ENCODE measurements at places on chromosomes 7 and 10. TPM values are rescaled to one million over a fixed set of nuclear protein-coding genes. Genes with fewer than 3 reads are reported as not detected.

- no peaks in the 10 kb centered on the region for H3K27me3 ChIP-seq
- no peak overlapping the region for H3K27ac ChIP-seq
- no peak overlapping the region for H3K4me3 ChIP-seq
- H3K4me1 ChIP-seq, result peaks cover 8% of the 10 kb centered on the region
- no peaks in the 10 kb centered on the region for H3K36me3 ChIP-seq
These were observed 52.6 kb downstream of the BICC1 start for GRCh38 chr10:58565271-58565670.

DNA sequence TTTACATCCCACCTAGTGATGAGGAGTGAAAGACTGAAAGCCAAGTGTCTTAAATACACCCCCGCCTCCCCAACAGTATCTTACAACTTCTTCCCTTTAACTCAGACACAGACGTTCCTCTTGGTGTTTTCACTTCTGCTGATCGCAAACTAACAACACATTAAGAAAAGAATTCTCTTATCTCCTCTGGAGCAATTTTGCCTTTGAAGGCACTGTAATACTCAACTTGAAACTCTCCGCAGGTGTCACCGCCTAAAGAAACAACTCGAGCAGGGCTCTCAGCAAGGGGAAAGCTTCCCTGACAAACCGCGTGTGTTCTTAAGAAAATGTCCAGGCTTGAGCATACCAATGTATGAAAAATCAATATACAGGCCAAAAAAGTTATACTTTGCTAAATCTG is 452 bp downstream of the SEMA3C start:
- peaks cover 2% of the 10 kb centered on the region for H3K4me1 ChIP-seq
- H3K36me3 ChIP-seq, result no peaks in the 10 kb centered on the region
- H3K27ac ChIP-seq, result peak overlapping the region; percentile 48
- peak overlapping the region; percentile 74 for H3K4me3 ChIP-seq

DNA sequence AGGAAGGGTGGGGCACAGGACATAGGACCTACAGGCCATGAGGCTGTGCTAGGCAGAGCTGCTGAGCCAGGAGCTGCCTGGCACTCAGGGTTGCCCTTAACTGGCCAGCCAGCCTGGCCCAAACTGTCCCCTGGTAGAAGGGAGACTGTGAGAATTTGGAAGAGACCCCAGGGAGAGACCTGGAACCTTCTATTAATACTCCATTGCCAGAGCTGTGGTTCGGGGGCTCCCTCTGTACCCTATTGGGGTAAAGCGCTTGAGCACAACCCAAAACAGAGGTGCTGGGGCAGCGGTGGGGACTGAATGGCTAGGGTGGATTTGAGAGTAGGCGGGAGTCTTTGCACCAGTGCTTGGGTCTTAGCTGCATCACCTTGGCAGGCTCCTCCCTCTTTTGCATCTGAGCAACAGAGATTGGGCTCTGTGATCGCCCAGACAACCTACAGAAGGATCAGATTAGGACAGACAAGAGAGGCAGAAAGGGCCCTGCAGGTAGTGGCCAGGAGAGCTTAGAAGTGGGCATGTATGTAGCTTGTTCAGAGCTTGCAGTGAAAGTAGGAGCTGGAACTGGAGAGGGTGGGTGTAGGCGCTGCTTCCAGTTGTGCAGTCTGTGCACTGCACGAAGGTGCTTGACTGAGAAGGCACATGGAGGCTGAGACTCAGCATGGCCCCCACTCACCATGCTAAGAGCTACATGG is 53.3 kb downstream of the ADCYAP1R1 start:
- H3K4me1 ChIP-seq, result no peaks in the 10 kb centered on the region
- no peak for DNase-seq
- no peak overlapping the region for H3K27ac ChIP-seq
- no peaks in the 10 kb centered on the region for H3K27me3 ChIP-seq
- no peaks in the 10 kb centered on the region for H3K36me3 ChIP-seq
- no peak overlapping the region for H3K4me3 ChIP-seq

GRCh38 chr10:13439313-13440184 is 89.3 kb downstream of the BEND7 start:
- no peaks in the 10 kb centered on the region for H3K36me3 ChIP-seq
- DNase-seq, result peak; percentile 73
- peaks cover 7% of the 10 kb centered on the region for H3K4me1 ChIP-seq
- no peak overlapping the region for H3K27ac ChIP-seq

GRCh38 chr10:3838460-3839437 is 53.7 kb upstream of the KLF6 start:
- DNase-seq, result no peak
- H3K27ac ChIP-seq, result no peak overlapping the region
- H3K4me3 ChIP-seq, result no peak overlapping the region
- no peaks in the 10 kb centered on the region for H3K4me1 ChIP-seq
- H3K27me3 ChIP-seq, result no peaks in the 10 kb centered on the region

DNA sequence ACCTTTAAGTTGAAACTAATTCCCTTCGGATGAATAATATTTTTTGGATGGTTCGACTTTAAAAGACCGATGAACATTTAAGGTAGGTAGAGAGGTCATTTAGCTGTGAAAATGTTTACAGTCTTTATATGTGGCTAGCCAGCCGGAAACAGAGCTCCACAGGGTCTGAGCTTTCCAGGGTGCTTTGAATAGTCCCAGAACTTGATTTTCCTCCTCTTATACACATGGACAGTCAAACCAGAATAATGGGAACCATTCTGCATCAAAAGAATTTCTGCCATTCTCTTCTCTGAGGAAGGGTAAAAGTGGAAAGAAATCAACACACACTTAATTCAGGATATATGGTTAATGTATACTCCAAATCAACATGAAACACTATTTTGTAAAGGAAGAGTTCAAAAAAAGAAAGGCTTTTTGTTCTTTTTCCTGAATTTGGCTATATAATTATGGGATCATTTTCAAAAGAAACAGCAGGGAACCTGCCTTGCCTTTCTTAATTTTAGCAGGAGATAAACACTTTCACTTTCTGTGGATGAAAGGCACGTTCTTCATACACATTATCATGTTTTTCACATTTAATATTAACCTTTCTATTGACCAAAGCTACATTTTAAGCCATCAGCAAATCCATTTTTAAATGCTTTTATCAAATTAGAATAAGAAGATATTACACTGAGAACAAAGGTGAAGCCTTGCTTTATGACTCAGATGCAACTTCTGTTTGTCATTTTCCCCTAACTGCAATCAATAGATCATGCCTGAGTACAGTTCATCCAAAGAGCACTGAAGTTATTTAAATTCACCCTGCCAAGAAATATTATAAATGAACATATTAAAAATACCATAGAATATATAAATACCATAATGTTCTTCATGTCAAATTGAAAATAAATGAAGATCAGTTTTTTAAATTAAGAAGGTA is 307.3 kb downstream of the THSD7A start:
- no peaks in the 10 kb centered on the region for H3K4me1 ChIP-seq
- H3K36me3 ChIP-seq, result no peaks in the 10 kb centered on the region
- H3K27me3 ChIP-seq, result no peaks in the 10 kb centered on the region
- H3K4me3 ChIP-seq, result no peak overlapping the region
- no peak for DNase-seq

- no peak overlapping the region for H3K27ac ChIP-seq
- no peak overlapping the region for H3K4me3 ChIP-seq
- no peaks in the 10 kb centered on the region for H3K27me3 ChIP-seq
These were observed 28.1 kb downstream of the UBN2 start for GRCh38 chr7:139259142-139259541.

DNA sequence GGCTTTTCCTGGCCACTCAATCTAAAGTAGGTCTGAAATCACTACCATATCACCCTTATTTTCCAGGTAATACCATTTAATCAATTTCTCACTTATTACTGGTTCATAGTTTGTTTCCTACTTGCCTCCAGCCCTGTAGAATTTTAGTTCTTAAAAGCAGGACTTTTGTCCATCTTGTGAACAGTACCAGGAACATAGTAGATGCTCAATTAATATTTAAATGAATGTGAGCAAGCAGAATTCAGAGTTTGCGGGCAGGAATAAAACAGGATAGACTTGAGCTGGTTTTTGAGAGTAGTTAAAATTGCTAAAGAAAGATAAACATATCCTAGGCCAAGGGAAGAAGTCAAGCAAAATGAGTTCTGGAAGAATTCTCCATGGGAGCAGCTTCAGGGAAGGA is 77.9 kb downstream of the ANK3 start:
- H3K36me3 ChIP-seq, result no peaks in the 10 kb centered on the region
- no peak overlapping the region for H3K27ac ChIP-seq
- H3K4me3 ChIP-seq, result no peak overlapping the region
- H3K4me1 ChIP-seq, result no peaks in the 10 kb centered on the region

GRCh38 chr7:17554341-17555015 is 256.0 kb downstream of the AHR start:
- H3K4me3 ChIP-seq, result no peak overlapping the region
- H3K36me3 ChIP-seq, result no peaks in the 10 kb centered on the region
- H3K4me1 ChIP-seq, result no peaks in the 10 kb centered on the region

DNA sequence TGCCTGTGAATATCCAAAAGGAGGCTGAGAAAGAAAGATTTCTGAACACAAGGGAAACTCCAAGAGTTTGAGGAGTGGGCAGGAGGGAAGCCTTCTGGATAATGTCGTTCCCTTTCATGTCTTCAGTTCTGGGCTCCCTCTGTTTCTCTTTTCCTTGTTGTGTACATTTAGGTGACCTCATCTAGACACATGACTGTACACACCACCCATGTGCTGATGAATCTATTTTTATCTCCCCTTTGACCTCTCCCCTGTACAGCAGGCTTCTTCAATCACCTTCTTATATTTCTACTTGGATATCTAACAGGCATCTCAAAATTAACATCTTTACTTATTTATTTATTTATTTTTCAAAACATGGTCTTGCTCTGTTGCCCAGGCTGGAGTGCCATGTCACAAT is 363.1 kb downstream of the GATA3 start:
- H3K36me3 ChIP-seq, result no peaks in the 10 kb centered on the region
- H3K4me3 ChIP-seq, result no peak overlapping the region
- no peaks in the 10 kb centered on the region for H3K27me3 ChIP-seq
- H3K27ac ChIP-seq, result no peak overlapping the region
- no peak for DNase-seq

DNA sequence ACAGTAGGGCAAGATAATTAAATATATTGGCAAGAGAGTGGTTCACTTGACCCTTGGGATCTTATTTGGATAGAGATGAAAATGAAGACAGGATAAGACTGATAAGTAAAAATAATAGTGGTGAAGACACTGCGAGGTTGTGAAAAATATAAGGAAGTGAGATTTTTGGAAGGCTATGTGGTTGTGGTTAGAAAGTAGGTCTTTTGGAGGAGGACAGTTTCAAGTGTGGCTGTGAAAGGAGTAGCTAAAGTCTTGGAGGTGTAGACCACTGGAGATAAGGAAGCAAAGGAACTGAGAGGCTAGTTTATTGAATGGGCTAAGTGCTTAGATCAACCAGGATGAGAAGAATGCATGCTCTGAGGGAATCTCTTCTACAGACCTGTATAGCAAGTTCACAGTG is 11.2 kb downstream of the MIOS start:
- H3K4me1 ChIP-seq, result no peaks in the 10 kb centered on the region
- DNase-seq, result no peak
- no peaks in the 10 kb centered on the region for H3K36me3 ChIP-seq
- no peak overlapping the region for H3K4me3 ChIP-seq

Gene SLC26A3
- 0.25 TPM for total RNA-seq

Gene SPDYE11
- total RNA-seq, result not detected

Gene EPDR1
- 17.0 TPM for total RNA-seq

Gene ST8SIA6
- total RNA-seq, result 0.91 TPM

Gene HOXA3
- total RNA-seq, result 21.2 TPM

Gene GTPBP10
- 31.8 TPM for total RNA-seq

Gene DOCK4
- 38.9 TPM for total RNA-seq

Measured in kidney (tissue), 22 donors.